Naive B cell (primary cell): ENCODE measurements at places on chromosomes 3 and 15.

DNA sequence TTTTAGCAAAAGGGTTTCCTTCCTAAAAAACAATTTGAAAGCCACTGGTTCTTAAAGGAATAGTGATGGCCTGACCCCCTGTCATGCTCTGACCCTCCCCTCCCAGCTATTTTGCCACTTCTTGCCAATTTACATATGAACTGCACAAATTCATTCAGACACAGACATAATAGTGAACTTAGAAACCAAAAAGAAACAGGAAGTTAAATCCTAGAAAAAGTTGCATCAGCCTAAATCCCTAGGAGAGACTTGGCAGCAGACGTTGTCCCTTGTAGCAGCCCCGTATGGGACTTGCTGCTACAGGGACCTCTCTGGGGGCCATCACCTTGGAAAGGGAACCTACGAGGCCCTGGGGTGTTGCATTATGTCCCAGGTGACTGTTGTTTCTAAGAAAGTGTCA is 14.3 kb upstream of the PDE8A start:
- no peak overlapping the region for H3K4me3 ChIP-seq
- H3K27me3 ChIP-seq: peaks cover 13% of the 10 kb centered on the region
- no peaks in the 10 kb centered on the region for H3K36me3 ChIP-seq
- no peak for DNase-seq

GRCh38 chr15:99744142-99744541 is 10.9 kb upstream of the LYSMD4 start:
- no peaks in the 10 kb centered on the region for H3K4me1 ChIP-seq
- H3K27me3 ChIP-seq: peaks cover 12% of the 10 kb centered on the region
- H3K27ac ChIP-seq: no peak overlapping the region
- no peak for DNase-seq

- DNase-seq: peak; percentile 0
- peaks cover 14% of the 10 kb centered on the region for H3K36me3 ChIP-seq
- no peak overlapping the region for H3K4me3 ChIP-seq
Measured at GRCh38 chr15:63712828-63713520, 115.8 kb downstream of the FBXL22 start.

DNA sequence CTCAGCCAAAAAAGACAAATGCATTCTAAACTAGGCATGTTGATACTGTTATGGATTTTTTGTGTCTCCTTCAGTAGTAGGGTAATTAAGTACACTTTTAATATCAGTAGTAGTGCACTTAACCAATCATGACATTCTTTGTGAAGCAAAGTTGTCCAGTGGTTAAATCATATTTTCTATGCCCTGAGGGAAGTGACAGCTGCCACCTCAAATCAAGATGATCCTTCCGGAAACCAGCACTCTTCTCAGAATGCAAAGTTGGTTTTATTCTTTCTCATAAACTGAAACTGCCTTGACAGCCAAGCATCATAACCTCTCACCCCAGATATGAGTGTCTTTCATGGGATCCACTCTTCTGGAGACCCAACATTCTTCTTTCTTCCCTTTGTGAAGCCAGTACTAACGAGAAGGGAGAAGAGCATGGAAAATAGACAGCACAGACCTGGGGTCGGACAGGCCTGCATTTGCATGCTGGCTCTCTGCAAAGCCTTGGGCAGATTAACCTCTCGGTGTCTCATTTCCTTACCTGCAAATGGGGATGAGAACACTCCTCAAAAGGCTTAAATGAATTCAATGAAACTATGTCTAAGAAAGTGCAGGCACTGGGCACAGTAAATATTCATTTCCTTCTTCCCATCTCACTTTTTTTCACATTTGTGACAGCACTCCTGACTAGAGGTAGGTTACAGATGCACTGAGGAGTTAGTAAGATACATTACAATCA is 13.2 kb downstream of the AAGAB start:
- no peaks in the 10 kb centered on the region for H3K27me3 ChIP-seq
- peaks cover 33% of the 10 kb centered on the region for H3K4me1 ChIP-seq
- no peak for DNase-seq

GRCh38 chr3:157406394-157406793 is 30.3 kb upstream of the PTX3 start:
- H3K4me3 ChIP-seq: no peak overlapping the region
- no peaks in the 10 kb centered on the region for H3K36me3 ChIP-seq
- H3K27ac ChIP-seq: no peak overlapping the region
- H3K27me3 ChIP-seq: no peaks in the 10 kb centered on the region
- no peaks in the 10 kb centered on the region for H3K4me1 ChIP-seq

GRCh38 chr15:44219073-44219472 is 24.0 kb upstream of the FRMD5 start:
- H3K27me3 ChIP-seq: peaks cover 23% of the 10 kb centered on the region
- H3K36me3 ChIP-seq: no peaks in the 10 kb centered on the region
- no peak overlapping the region for H3K4me3 ChIP-seq
- H3K4me1 ChIP-seq: peaks cover 4% of the 10 kb centered on the region
